ENCODE measurements at places on chromosomes 7 and 10.

GRCh38 chr7:146249272-146249671 is 132.7 kb downstream of the CNTNAP2 start:
- peak; percentile 7 for DNase-seq

DNA sequence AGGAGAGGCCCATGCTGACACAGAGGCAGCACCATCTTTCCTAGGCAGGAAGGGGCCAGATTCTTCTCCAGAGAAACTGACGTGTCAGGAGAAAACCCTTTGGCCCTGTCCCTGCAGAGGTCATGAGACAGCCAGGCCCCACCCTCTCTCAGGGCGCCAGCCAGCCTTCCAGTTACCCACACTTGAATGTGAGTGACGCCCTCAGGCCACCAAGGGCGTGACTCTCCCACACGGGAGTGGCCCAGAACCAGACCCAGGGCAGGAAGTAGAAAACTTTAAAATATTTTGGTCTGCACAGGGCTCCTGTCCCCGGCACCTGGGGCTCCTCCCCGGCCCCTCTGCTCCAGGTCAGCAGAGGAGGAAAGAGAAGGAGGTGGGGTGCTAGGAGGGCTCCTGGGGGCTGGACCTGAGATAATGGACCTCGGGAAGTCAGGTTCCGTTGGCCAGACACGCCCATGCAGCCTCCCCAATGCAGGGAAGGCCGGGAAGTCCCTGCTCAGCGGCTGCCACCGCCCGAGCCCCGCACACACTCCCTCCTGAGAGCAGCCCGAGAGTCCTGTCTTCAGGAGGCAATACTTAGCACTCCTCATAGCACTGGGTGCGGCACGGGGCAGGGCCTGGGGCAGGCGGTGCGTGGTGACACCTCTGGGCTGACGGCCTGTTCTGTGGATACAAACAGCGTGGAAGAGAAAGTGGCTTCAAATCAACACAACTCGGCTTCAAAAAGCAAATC is 67.0 kb upstream of the CFAP46 start:
- DNase-seq: no peak

DNA sequence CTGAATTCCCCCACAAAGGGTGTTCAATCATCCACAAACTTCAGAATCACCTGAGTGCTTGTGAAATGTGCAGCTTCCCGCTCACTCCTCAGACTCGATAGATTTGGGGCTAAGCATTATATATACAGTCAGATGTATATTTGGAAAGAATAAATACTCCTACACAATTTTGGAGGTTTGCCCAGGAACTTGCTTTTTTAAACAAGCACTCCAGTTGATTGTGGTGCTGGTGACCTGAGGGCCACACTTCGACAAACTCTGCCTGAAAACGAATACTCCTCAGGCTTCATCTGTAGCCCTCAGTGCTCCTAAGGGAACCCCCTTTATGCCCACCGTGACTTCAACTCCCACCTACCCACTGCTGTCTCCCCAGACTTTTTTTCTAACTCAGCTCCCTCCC is 211.6 kb downstream of the INHBA start:
- no peak for DNase-seq

DNA sequence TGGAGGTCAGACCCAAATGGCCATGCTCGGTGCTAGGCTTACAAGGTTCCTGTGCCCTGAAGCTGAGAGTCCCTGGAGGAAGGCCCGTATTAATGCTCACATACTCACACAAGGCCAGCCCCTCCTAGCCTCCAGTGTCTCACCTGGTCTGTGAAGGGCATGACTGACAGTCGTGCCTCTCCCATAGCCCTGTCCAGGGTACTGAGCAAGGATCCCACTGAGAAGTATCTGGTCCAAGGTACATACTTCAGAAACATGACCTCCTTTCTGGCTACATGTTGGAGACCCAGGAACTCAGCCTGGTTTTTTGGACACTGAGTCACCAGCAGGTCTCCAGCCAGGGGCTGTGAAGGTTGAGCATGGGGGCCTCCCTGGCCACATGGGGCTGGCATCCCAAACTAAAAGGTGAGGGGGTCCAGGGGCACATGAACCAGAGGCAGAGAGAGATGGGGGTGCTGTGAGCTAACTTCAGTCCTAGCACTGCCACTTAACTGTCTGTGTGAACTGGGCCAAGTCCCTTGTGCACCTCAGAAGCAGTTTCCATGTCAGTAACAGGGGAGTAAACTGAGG is 17.6 kb upstream of the RASGEF1A start:
- peak; percentile 85 for DNase-seq

DNA sequence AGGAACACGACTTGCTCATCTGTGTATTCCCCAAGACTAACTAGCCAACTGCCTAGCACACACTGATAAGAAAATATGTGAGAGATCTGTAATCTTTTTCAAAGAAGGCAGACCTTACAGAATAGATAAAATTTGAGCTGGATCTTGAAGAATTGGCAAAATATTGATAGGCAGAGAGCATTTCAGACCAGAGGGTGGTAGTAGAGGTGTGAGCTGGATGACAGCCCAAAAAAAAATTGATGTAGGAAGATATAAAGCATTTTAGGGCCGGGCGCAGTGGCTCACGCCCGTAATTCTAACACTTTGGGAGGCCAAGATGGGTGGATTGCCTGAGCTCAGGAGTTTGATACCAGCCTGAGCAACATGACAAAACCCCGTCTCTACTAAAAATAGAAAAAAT is 1.2 kb upstream of the ZNF746 start:
- no peak for DNase-seq

DNA sequence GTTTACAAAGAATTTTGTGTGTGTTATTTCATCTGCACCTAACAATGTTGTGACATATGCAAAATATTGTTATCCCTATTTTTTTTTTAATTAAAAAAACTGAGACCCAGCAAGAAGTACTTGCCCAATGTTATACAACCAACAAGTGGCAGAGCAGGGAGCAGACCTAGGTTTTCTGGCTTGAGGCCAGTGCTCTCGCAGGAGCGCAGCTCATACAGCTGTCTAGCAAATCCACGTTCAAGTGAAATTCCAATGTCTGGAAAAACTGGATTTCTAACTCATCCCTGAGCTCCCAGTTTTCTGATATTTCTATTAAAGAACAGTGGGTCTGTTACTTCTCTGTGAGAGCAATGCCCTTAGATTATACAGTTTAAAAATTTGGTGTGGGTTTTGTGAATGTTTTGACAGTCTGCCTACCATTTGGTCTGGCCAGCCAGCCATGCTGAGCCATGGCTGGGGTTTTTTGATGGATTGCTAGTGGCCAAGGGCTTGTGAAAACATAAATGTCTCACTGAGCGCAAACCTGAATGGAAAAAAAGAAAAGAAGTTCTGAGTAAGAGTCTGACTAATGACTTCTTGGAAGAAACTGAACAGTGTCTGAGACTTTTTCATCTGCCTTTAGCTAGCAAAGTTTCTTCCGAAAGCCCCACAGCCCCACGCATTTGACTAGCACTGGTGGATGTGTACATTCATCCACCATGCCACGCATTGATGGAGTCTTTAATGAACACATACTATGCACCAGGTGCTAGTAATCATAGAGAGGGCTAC is 15.4 kb upstream of the PRF1 start:
- no peak for DNase-seq

- DNase-seq: no peak
These were observed 386.9 kb downstream of the POM121L12 start for GRCh38 chr7:53422291-53422690.

DNA sequence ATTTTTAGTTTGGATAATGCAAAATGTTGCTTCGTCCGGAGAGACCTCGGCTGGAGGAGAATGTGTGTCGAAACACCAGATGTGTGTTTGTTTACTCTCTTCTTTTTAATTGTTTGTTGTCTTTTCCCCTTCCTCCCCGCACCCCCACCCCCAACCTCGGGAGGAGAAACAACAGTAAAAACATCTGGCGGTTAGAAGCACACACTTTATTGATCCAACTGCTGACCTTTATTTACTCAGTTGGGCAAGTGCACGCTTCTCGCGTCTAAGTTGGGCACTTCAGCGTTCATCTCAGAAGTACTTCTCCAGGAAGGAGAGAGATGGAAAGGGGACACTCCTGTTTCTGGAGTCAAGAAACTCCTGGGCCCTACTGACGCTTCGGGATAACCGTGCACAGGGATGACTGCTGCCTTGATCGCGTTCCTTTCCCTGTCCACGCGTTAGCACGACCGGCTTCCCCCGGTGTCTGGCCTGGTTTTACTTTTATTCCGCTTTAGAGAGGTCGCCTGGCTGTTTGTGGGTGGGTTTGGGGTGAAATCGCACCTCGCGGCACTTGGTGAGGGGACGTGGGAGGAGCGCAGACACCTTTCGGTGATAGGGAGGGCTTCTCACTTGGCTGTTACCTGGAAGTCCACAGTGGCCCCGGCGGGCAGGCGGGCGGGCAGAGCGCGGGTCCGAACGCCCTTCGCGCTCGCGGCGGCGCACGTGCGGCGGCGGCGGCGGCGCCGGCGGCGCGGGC is 168.3 kb upstream of the PPP1R3A start:
- peak; percentile 11 for DNase-seq

DNA sequence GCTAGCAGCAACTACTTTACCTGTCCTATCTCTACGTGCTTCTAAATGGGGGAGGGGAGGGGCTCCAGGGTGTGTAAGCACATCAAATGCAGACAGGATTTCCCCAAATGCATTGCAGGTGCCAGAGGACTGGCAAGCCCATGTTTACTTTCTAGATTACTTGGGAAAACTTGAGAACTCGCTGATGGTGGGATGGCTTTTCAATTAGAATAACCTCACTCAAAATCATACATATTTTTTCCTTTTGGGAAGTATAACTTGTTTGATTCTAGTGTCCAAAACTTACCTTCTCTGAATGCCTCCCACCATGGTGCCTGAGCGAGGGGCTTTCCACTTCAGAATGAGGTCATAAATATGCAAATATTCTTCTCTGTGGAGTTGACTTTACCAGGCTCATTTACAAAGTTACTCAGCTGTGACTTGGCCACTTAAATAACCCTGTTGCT is 191.3 kb upstream of the RHOBTB1 start:
- no peak for DNase-seq

DNA sequence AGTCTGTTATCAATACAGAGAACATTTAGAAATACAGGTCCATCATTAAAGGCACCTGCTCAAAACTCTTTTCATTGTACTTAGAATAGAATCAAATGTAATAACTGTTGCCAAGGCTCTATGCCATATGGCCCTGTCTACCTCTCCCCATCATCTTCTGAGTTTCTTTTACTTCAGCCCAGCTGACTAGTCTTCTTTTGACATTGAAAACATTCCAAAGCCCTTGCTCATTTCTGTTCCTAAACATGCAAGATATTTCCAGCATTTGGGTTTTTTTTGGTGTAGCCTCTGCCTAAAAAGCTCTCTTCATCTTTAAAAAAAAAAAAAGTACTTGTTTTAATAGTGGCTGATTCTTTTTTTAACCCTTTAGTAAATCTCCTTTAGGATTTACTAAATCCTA is 165.5 kb upstream of the SMIM30 start:
- no peak for DNase-seq

GRCh38 chr7:51121931-51122425 is 194.6 kb downstream of the COBL start:
- peak; percentile 33 for DNase-seq

DNA sequence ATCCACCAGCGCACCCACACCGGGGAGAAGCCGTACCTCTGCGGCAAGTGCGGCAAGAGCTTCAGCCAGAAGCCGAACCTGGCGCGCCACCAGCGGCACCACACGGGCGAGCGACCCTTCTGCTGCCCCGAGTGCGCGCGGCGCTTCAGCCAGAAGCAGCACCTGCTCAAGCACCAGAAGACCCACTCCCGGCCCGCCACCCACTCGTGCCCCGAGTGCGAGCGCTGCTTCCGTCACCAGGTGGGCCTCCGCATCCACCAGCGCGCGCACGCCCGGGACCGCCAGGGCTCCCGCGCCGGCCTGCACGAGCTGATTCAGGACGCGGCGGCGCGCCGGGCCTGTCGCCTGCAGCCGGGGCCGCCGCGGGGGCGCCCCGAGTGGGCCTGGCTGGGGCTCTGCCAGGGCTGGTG is 17.7 kb downstream of the ZNF775 start:
- no peak for DNase-seq

DNA sequence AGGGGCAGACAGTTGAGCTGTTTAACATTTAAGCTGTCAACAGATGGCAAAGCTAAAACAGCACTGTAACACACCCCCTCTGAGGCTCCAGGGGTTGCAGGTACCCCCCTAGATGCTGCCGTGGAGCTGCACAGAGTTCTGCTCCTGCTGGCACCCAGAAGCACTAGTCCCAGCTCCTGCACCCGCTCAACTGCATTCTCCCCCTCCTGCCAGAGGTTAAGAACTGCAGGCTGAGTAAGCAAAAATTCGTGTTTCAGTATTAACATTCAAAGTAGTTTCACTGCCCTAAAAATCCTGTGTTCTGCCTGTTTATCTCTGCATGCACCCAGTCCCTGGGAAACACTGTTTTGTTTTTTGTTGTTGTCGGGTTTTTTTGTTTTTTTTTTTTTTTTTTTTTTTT is 790.8 kb upstream of the KCND2 start:
- peak; percentile 62 for DNase-seq

- DNase-seq: no peak
These were observed 44.9 kb upstream of the CHST15 start for GRCh38 chr10:124138195-124138882.

- no peak for DNase-seq
These were observed 112.6 kb downstream of the ZPBP start for GRCh38 chr7:49980465-49980864.

DNA sequence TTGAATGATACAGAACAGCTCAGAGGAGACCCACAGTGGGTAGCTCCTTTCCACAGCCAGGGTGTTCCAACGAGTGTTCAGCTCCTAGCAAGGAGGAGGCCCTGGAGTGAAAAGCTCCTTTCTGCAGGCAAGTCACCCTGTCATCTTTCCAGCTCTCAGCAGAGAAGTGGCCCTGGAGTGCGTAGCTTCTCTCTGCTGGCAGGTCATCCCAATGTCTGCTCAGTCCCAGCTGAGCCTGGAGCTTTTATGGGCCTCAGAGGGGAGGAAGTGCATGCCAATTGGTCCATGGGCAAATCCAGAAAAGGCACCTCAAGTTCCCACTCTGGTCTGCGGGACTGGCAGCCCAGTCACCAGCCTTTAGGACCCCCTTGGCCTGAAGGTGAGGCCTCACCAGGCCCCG is 30.8 kb upstream of the ZMYND11 start:
- no peak for DNase-seq

GRCh38 chr10:72855790-72856189 is 37.7 kb upstream of the OIT3 start:
- no peak for DNase-seq

GRCh38 chr7:26696978-26697377 is 167.4 kb downstream of the SKAP2 start:
- no peak for DNase-seq

DNA sequence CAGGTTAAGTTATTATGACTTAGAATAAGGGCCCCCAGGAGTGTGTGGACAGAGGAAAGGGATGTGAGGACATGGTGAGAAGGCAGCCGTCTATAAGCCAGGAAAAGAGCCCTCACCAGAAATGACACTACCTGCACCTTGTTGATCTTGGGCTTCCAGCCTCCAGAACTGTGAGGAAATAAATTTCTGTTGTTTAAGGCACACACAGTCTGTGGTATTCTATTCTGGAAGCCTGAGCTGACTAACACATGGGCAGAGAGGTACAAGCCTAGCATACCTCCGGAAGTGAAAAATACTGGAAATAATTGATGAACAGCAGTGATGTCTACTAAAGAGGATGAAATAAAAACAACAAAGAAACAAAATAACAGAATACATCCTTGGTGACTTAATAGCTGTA is 46.1 kb upstream of the GRB10 start:
- no peak for DNase-seq

GRCh38 chr10:75234683-75235374 is 928 bp downstream of the COMTD1 start:
- peak; percentile 56 for DNase-seq
